ENCODE measurements at places on chromosomes 1 and 21.

DNA sequence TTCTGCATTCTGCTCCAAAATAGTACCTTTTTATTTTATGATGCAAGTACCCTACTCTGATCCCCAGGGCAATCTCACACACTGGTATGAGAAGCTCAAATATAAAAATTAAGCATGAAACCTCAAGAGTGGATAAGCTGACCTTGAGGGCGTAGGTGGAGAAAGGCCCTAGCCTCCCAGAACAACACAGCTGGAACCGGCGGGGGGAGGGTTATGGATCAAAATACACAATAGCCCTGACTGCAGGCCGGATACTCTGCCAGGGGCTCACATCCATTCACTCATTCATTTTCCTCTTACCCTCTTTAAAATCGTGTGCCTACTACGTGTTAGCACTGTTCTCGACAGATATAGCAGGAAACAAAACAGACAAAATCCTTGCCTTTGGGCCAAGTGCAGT lies 32.8 kb upstream of the ECE1 start:
- DNase-seq = peak; percentile 42

DNA sequence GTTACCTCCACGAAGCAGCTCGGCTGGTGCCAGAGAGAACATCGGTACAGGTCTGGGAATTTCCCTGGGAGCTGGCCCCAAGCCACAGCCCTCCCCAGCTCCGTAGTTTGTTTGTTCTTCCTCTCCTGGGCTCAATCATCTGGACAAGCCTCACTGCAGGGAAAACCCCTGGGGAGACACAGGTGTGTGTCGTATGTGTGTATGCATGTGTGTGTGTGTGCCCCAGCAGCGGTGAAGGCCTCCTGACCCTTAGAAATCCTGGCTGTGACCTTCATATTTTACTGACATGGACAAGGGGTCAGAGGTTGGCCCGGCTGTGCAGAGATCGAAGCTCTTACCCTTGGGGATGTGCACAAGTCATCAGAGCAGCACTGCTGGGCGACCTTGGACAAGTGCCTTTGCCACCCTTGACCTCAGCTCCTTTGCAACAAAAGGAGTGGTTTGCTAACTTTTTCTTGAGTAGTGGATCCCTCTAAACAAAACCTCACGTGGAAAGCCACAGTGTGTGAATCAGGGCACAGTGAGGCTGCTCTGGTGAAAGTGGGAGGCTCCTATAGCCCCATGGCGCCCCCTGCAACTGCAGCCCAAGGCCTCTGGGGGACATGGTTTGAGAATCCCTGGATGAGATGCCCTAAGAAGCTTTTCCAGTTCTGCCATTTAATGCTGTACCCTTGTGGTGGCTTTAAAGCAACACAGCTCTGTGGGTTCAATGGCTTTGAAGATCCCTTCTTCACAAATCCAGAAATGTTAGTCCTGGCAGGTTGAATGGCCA lies 12.3 kb upstream of the IL22RA1 start:
- peak; percentile 61 for DNase-seq

DNA sequence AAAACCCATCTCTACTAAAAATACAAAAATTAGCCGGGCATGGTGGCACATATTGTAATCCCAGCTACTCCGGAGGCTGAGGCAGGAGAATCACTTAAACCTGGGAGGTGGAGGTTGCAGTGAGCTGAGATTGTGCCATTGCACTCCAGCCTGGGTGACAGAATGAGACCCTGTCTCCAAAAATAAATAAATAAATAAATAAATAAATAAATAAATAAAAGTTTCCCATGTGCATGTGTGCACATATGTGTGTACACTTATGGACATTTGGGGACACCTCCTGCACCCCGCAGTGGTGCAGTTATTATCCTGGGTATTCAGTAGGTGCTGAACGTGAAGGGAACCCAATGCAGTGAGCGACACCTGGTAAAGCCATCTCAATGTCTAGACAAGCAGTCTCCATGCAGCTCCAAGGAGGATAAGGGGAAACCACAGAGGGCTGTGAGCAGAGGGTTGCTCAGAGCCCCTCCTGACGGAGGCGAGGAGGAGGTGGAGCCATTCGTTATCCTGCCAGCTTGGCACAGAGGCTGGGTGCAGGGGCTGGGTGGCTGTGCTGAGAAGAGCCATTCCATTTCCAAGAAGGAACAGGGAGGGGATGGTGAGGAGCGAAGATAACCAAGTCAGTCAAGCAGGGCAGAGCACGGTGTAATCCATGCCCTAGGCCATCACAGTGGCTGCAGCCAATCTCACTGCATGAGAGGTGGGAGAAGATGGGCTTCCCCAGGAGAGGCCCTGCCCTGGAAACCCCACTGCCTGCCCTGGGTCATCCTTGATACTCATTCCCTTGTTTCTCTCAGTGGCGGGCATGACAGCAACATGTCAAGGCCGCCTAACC lies 25.6 kb downstream of the UBIAD1 start:
- no peak for DNase-seq

- no peak for DNase-seq
These were observed 2.0 kb upstream of the FCER1A start for GRCh38 chr1:159300146-159300545.

GRCh38 chr1:26530895-26531598 lies 1.5 kb downstream of the RPS6KA1 start:
- DNase-seq = peak; percentile 81

DNA sequence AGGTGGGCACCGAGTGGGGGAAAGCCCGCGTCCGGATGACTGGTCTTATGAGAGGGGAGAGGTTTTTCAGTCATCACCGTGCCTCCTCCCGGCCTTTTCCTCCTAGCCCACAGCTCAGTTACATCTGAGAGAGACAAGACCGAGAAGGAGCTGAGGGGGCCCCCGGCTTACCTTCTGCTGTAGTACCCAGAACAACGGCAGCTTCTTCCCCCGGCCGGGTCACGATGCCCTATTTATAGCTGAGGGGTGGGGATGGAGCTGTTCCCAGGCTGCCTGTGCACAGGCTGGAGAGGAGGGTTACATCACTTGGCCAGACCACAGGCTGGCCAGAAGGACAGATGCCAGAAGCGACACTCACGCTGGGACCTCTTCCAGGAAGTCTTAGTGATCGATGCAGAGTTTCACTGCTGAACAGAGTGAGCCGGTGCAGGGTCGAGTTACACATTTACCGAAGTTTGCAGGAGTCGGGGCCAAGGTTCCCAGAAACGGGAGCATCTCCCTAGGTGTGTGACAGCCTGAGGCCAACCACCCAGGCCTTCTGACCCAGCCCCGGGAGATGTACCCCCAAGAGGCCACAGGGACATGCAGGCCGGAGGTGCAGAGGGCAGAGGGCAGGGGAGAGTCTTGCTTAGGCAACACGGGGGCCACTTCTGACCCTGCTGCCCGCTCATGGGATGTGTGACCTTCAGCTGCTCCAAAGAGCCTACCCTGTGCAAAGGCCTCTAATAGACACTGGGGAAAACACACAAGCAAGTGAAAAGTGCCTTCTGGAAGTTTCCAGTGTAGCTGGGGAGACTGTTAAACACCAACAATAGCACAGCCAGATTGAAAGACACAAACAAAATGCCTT lies at the start of gene AGT:
Gene AGT, minus strand, starts transcription at position 208 of the 850 bp plus-strand sequence. CDS start 3,299 bp downstream, outside the sequence.
- DNase-seq = peak; percentile 66

DNA sequence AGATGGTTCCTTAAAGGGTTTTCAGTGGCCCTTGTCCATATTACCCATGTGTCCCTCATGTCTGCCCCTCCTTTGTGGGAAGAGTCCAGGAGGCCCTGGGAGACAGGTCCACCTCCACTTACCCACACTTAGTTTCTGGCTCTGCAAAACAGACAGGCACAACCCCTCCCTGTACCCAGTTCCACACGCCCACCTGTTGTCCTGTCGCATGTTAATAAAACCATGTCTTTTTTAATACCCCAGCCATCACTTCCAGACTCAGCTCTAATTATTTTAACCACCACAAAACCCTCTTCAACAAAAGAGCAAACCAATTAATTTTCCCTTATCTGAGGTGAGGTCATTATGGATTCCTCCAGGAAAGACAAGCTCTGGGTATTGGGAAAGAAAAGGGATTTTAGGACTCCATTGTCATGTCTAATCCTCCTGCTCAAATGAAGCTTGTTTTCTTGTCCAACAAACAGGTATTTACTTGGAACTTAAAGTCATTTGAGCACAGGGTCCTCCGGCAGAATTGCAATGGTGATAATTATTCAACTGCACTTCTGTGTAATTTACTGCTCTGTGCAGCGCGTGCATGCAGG lies 68.9 kb downstream of the CCDC185 start:
- no peak for DNase-seq

- no peak for DNase-seq
These were observed 27.8 kb upstream of the NFASC start for GRCh38 chr1:204842892-204843291.

GRCh38 chr21:27426196-27426595 lies 459.3 kb upstream of the ADAMTS5 start:
- DNase-seq = no peak

DNA sequence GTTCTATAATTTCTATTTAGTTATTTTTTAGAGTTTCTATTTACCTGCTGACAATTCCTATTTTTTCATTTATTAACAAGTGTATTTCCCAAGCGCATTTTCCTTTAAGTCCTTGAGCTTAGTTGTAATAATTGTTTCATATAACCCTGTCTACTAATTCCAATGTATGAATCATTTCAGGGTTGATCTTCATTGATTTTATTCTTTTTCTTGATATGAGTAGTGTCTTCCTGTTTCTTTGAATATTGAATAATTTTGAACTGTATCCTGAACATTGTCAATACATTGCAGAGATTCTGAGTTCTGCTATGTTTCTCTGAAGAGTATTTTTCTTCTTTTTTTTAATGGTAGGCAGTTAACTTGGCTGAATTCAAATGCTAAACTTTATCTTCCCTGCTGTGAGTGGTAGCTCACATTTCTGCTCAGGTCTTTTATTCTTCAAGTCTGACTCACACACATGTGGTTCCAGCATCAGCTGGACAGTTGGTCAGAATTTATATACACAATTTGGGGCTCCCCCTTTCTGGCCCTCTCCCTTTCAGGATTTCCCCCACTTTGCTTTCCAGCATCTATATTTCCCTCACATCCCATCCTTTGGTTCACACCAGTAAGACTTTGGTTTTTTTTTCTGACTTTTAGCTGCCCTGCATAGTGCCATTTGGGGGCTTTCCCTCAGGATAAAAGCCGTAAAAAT lies 54.4 kb upstream of the WDR26 start:
- DNase-seq = no peak

GRCh38 chr1:61079898-61080336 lies 2.4 kb upstream of the NFIA start:
- DNase-seq = peak; percentile 95

DNA sequence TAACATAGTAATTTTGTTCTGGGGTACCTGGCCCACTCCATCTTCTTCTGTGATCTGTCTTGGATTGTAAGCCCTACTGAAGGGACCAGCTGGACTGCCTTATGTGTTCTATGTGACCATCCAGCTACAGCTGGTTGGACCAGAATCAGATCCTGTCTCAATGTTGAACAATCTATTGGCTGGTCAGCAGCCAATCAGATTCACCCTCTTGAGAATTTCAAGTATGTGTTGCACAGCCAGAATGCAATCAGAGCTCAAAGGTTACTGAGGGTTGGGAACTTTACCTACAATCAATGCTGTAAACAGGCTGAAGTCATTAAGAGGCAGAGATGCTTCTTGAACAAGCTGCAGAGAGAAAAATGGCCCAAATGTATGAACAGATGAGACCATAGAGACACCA lies 61.9 kb downstream of the KCNC4 start:
- no peak for DNase-seq

DNA sequence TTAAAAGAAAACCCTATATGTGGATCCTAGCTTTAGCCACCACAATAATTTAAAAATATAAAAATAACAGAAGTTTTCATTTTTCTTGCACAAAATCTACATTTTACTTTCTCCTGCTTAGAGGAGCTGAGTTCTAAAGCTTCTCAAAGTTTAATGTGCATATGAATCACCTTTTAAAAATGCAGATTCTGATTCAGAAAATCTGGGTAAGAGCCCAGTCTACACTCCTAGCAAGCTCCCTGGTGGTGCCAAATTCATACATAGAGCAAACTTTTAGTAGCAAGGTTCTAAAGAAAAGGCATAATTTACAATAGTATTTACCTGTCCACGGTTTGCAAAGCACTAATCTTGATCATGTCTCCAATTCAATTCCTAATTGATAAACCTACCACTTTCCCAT lies 19.3 kb downstream of the RSBN1 start:
- DNase-seq = no peak

GRCh38 chr21:39657091-39657689 lies 44.5 kb downstream of the B3GALT5 start:
- DNase-seq = no peak

- peak; percentile 59 for DNase-seq
These were observed 25.2 kb upstream of the SLAMF9 start for GRCh38 chr1:159979257-159979656.

DNA sequence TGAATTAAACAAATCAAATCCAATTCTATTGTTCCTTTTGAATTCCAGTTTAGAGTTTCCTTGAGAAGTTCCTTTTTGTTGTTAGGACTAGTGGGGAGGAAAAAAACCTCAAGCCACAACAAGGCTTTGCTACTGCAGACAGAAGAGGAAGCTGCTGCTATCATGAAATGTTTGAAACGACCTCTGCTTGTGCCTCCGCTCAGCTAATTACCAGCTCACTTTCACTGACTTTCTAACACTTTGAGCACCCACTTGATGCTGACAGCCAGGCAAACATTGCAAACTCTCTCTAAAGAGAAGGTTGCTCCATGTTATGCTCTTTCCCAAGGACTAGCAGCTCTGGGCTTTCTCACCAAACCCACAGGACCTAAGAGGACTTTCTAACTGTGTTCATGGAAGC lies 203.9 kb upstream of the PROX1 start:
- DNase-seq = peak; percentile 15

GRCh38 chr1:247456914-247457639 lies 827 bp downstream of the OR2B11 start:
- DNase-seq = no peak

DNA sequence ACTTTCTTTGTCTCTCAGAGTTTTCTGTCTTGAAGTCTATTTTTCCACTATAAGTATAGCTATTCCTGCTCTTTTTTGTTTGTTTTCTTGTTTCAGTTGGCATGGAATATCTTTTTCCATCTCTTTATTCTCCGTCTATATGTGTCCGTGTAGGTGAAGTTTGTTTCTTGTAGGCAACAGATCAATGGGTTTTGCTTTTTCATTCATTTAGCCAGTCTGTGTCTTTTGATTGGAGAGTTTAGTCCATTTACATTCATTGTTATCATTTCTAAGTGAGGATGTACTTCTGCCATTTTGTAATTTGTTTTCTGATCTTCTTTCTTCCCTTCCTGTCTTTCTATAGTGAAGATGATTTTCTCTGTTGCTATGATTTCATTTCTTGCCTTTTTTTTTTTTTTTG lies 132.5 kb upstream of the GPR52 start:
- DNase-seq = no peak

- DNase-seq = no peak
These were observed 33.2 kb downstream of the KCNK1 start for GRCh38 chr1:233647073-233647472.

GRCh38 chr1:50393522-50394120 lies 29.6 kb downstream of the DMRTA2 start:
- no peak for DNase-seq

DNA sequence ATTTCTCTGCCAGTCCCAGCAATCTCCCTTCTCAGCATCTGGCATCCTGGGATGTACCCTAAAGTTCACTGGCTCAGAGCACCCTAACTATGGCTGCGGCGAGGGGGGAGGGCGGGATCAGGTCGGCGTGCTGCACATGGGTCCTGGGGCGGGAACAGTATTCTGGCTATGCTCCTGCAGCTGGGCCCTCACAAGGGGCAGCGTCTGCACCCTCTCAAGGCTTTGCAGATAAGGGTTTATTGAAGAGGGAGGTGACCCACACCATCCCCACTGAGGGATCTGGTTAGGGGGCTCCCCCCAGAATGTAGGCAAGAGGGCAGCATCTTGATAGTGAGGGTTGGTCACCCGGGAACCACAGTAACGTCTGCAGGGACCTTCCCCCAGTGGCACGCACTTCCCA lies 44.9 kb upstream of the PCBP3 start:
- no peak for DNase-seq

Measured in stomach (tissue), 19 donors.